RPMI8226 (cell line): ENCODE measurements at places on chromosomes 2 and 18.

DNA sequence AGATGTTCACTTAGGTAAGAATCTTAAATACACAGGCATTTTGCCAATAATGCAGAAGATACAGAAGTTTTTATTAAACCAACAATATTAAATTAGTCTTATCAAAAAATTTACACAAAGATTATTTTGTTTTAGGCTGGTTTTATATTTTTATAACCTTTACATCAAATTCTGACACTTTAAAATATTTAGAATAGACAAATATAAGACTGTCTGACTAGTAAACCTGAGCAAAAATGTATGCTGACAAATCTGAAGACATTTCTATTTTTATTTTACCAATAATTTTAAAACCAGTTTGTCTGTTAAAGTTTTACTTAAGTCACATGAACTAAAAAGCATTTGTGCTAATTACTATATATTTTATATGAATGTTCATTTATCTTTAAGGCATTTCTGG is 72.1 kb upstream of the ZNF236 start:
- DNase-seq, result no peak

GRCh38 chr2:224427471-224427870 is 25.6 kb upstream of the FAM124B start:
- DNase-seq, result no peak

- peak; percentile 15 for DNase-seq
Measured at GRCh38 chr18:24397131-24397693, 412 bp downstream of the OSBPL1A start.

GRCh38 chr2:169013628-169014026 is 17.5 kb downstream of the ABCB11 start:
- no peak for DNase-seq

- DNase-seq, result no peak
Measured at GRCh38 chr2:28869494-28870145, 489 bp downstream of the TRMT61B start.

- no peak for DNase-seq
Measured at GRCh38 chr2:207967121-207967520, 58.2 kb downstream of the PLEKHM3 start.

GRCh38 chr18:59052965-59053820 is 86.5 kb upstream of the SEC11C start:
- DNase-seq, result no peak

GRCh38 chr2:223759569-223760430 is 77.6 kb downstream of the AP1S3 start:
- DNase-seq, result no peak

DNA sequence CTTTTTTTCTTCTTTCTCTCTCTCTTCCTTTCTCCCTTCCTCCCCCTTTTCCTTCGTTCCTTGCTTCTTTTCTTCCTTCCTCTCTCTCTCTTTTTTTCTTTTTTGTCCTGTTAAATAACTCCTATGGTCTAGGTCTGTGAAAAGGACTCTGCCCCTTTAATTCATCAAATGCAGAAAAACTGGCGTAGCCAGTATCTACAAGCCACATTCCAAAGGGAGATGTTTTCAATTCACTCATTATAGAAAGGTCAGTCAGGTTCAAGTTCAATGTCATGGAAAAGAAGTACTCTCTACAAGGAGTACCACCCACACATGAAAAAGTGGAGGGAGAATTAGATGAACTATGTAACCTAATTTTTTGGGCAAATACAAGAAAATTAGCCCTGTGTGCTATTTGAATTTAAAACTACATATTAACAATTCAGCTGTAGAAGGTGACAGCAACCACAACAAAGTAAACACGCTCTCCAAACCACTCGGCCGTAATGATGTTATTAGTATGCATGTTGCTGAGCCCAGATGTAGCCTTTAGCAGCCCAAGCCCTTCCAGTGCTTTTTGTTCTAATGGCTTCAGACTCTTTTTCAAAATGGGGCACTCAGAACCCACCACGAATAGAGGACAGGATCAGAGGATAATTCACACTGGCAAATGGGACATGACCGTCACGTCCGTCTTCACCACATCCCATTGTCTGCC is 735.4 kb upstream of the FANCL start:
- no peak for DNase-seq

DNA sequence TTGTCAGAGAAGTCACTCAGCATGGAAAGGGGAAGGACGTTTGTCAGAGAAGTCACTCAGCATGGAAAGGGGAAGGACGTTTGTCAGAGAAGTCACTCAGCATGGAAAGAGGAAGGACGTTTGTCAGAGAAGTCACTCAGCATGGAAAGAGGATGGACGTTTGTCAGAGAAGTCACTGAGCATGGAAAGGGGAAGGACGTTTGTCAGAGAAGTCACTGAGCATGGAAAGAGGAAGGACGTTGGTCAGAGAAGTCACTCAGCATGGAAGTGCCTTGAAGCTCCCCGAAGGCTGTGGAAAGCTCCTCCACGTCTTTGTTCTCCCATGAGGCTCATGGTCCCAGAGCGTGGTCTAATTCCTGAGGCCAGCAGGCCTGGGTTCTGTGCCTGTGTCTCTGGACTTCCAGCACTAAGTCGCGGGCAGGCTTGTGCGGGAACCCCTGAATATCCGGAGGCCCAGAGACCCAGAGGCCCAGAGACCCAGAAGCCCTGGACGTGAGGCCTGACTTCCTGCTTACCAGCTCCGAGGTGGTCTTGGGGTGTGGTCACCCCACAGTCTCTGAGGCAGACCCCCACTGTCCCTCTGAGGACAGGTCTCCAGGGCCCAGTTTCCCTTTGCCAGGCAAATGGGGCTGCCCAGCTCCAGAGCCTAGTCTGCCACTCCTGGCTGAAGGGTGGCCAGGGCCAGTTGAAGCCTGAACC is 70.4 kb upstream of the TWIST2 start:
- no peak for DNase-seq

DNA sequence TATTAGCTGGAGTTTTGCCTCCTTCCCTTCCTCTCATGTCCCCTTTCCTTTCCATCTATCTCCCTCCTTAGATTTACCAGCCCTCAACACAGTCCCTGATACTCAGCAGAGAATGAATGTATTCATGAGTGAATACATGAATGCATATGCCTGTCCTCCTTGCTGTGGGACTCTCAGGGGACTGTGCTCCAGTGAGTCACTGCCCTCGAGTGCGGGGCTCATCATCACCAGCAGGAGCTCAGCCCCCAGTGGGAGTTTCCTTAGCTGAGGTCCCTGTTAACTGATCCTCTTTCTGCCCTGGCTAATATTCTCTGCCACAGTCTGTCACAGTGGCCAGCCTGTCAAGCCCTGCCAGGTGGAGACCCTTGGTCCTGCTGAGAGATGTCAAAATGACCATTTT is 104.9 kb upstream of the LHCGR start:
- DNase-seq, result no peak

GRCh38 chr18:47881752-47882455 is 48.6 kb downstream of the SMAD2 start:
- no peak for DNase-seq

DNA sequence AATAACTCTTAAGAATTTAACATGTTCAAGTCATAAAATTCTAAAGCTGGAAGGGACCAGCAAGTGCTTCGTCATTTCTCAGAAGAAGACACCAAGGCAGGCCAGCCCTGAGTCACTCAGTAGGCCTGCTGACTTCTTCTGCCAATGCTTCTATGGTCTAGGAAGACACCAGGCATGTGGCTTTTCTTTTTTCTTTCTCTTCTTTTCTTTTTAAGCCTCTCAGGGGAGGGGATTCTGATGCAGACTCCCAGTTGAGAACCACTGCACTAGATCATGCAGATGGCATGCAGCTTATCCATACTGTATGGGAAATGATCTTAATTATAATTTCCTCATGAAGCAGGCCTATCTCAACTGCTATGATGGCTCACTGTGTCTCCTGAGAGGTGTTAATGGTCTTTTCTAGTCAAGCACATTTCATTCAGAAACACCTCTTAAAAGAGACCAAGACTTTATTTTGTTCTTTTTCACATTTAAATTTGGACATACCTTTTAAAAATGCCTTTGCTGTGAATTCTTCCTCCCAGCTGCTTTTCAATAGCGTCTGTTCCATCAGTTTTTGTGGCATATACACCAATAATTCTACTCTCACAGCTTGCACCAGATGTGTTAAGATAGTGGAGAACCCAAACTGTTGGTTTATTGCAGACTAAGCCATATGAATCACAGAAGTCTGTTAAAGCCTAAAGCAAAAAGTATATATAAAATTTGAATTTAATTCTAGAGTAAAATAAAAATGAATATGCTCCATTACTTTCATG is 11.3 kb downstream of the KCTD18 start:
- DNase-seq, result no peak

DNA sequence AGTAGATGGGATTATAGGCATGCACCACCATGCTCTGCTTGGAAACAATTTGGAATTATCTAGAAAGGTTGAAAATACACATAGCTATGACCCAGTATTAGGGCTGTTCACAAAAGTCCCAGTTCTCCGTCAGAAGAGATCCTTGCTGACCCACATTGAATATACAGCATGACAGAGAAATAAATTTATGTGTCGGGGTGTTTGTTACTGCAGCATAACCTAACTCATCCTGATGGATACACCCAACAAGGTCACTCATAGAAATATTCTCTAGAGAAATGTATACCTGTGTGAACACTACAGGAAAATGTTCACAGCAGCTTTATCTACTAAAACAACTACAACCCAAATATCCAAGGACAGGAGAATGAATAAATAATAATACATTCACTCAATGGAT is 9.0 kb downstream of the TBC1D8 start:
- no peak for DNase-seq

DNA sequence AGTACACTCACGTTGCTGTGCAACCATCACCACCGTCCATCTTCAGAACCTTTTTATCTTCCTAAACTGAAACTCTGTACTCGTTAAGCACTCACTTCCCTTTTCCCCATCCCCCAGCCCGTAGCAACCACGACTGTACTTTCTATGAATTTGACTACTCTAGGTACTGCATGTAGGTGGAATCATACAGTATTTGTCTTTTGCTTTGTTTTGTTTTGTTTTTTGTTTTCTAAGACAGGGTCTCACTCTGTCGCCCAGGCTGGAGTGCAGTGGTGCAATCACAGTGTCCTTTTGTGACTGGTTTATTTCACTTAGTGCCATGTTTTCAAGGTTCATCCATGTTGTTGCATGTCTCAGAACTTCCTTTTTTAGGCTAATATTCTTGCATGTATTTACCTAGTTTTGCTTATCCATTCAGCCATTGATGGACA is 7.0 kb upstream of the TYMS start:
- peak; percentile 84 for DNase-seq

GRCh38 chr2:209334188-209335017 is 89.4 kb upstream of the MAP2 start:
- DNase-seq, result peak; percentile 69

- DNase-seq, result peak; percentile 38
Measured at GRCh38 chr2:30208453-30208852, 22.9 kb upstream of the LBH start.

GRCh38 chr2:43129676-43130547 is 96.5 kb downstream of the ZFP36L2 start:
- DNase-seq, result no peak

DNA sequence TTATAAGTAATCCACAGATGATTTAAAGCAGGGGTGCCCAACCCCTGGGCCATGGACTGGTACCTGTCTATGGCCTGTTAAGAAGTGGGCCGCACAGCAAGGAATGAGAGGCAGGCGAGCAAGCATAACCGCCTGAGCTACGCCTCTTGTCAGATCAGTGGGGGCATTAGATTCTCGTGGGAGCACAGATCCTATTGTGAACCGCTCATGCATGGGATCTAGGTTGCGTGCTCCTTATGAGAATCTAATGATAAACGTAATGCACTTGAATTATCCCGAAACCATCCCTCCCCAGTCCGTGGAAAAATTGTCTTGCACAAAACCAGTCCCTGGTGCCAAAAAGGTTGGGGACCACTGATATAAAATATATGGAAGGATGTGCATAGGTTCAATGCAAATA is 153.7 kb downstream of the CSRNP3 start:
- no peak for DNase-seq

GRCh38 chr2:179376881-179377280 is 112.2 kb upstream of the SESTD1 start:
- no peak for DNase-seq
